Memory B cell (primary cell): ENCODE measurements at places on chromosomes 7 and 10.

- no peak for DNase-seq
Observed at GRCh38 chr7:47685151-47685550, 103.2 kb upstream of the TNS3 start.

GRCh38 chr10:49393757-49394156 lies 2.1 kb downstream of the DRGX start:
- DNase-seq = no peak

DNA sequence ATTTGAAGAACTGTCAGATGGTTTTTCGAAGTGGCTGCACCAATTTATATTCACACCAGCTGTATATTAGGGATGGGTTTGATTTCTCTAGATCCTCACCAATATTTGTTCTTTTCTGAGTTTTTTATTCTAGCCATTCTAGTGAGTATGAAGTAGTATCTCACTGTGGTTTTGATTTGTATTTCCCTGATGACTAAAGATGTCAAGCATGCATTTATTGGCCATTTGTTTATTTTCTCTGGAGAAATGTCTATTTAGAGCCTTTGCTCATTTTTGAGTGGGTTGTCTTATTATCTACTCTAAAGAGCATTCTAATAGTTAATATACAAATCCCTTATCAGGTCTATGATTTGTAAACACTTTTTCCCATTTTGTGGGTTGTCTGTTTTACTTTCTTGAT lies 123.9 kb downstream of the PCLO start:
- DNase-seq = no peak

- no peak for DNase-seq
Observed at GRCh38 chr10:125457406-125457805, 225.6 kb downstream of the TEX36 start.
